ENCODE measurements at places on chromosomes 5 and 9.
A peak's percentile ranks its signal among the peaks of the same experiment; 100 is the strongest.

DNA sequence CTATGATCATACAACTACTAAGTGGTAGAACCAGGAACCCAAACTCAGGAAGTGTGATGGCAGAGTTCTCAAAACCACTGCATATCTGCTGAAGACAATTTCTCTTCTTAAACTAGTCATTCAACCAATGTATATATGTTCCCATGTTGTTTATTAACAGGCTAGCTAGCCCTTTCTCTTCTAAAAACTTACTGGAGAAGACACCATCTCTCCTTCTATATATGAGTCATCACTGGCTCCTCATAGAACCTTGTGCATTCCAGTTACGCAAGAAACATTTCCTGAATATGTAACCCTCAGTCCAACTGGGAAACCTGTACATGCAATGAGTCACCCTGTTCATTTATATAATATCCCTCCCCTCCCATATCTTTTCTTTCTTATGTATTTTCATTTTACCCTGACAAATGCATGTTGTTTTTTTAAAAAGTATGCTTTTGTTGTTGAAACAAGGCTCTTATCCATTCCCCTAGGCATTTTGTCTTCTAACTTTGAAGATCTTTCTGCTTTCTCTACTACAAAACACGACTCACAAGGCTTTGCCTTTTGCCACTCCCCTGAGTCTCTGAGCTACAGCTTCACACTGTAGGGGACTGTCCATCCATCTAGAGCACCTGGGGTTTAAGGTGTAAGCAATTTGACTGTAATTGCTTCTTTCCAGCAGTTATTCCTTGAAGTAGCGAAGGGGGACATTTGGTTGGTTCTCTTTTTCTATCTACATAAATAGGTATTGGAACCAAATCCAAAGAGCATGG is 119.5 kb downstream of the ANXA1 start:
- DNase-seq, result no peak

DNA sequence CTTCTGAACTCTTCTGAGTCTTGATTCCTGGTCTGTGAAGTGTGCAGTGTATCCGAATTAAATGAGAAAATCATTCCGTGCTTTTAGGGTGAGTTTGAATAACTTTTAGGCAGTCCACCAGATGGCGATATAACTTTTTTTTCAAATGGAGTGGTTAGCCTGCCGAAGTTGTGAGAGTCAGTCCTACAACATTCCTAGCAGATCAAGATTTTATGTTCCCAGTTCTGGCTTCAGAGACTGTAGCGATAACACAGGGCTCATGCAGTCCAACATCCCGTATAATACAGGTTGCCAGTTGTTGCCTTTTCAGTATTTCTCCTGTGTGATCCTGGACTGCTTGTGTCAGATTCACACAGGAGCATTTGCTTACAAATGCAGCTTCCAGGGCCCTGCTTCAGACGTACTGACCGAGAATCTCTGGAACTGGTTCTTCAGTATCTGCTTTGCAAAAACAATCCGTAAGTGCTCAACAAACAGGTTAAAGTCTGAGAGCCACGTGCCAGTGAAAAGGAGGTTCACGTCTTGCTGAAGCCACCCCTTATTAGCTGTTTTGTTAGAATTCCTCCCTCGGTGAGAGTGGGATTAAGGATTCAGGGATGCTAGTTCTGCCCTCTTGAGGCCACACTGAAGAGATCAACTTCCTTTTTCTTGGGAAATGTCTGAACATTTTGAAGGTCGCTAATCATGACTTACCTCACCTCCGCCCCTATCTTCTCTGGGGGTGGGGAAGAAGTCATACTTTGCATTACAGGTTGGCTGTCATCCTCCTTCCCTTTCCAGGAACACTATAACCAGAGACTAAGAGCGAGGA is 22.8 kb downstream of the SMIM3 start:
- DNase-seq, result no peak

GRCh38 chr5:34838785-34839714 is at the start of gene TTC23L:
Gene TTC23L, plus strand, starts transcription at chr5:34839164. Its CDS starts 1,508 bp downstream, at chr5:34840672.
- peak; percentile 90 for DNase-seq

DNA sequence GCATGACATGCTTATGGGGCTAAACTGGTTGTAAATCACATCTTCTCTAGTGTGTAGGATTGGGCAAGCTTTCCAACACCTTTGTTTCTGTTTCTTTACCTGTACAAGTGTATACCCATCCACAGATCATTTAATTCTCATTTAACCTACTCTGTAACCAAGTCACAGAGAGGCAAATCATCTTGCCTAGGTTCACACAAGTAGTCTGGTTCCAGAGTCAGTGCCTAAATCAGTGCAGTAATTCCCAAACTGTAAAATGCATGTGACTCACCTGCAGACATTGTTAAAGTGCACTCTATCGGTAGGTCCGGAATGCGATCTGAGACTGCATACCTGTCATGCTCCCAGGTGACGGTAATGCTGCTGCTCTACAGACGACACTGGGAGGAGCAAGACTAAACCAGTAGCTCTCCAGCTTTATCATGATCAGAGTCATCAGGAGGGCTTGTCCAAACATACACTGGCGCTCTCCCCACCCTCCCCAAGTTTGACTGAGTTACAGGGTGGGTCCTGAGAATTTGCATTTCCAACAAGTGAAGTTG is 107.9 kb upstream of the FREM1 start:
- DNase-seq, result no peak

DNA sequence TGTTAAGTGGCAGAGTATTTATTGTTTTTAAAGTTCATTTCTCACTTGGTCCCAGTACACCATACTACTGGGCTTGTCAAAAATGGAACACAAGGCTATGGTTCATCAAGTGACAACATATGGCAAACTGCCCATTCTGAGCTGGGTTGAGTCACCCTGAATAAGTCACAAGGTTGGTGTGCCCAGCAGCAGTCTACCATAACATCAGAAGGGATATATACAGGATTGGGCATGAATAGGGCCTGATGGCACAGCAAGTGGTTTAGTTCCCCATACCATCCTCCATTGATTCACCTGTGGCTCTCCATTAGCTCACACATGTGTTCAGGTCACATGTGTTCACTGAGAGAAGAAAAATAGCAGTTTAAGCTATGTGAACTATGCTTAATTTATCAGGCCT is 249.8 kb upstream of the PRDM9 start:
- DNase-seq, result no peak

- no peak for DNase-seq
Observed at GRCh38 chr5:124080256-124080655, 568.3 kb downstream of the CSNK1G3 start.

GRCh38 chr9:127015921-127016512 is 101.4 kb downstream of the RALGPS1 start:
- no peak for DNase-seq

- DNase-seq, result no peak
Observed at GRCh38 chr5:16806711-16807546, 129.2 kb downstream of the MYO10 start.

GRCh38 chr5:52623291-52623690 is 164.4 kb upstream of the ITGA1 start:
- DNase-seq, result no peak

DNA sequence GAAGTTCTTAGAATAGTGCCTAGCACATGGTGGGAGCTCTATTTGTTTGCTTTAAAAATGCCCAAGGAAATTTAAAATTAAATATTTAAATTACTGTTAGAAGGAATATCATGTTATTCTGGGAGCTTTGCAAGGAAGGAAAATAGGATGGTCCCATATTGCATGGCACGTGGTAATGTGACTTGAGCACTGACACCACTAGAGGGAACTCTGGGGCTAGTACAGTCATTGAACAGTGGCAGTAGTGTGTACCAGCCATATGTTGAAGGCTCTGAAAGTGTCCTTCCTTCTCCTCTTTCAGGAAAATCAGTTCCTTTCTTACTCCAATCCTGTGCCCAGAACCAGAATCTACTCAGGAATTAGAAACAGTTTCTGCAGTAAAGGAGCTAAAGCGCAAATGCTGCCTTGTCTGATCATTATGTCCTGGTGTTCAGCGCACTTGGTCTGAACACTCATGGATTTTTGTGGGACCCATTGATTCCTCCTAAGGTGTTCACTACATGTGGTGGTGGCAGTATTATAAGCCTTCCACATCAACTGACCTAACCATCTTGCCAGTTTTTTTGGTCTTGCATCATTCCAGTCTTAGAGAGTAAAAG is 54.1 kb downstream of the GDA start:
- DNase-seq, result no peak
